Right ventricle myocardium inferior (tissue), 1 donor: ENCODE measurements at places on chromosomes 11 and 22. TPM values are rescaled to one million over a fixed set of nuclear protein-coding genes. Genes with fewer than 3 reads are reported as not detected.

SCO2 gene
- not detected for total RNA-seq

- peak; percentile 76 for DNase-seq
These were observed at the start of gene TUBA8 for GRCh38 chr22:18110194-18110953. Gene TUBA8, plus strand, starts transcription at chr22:18110809. Its CDS starts 57 bp downstream, at chr22:18110866.

RFPL3 gene
- not detected for total RNA-seq

DNA sequence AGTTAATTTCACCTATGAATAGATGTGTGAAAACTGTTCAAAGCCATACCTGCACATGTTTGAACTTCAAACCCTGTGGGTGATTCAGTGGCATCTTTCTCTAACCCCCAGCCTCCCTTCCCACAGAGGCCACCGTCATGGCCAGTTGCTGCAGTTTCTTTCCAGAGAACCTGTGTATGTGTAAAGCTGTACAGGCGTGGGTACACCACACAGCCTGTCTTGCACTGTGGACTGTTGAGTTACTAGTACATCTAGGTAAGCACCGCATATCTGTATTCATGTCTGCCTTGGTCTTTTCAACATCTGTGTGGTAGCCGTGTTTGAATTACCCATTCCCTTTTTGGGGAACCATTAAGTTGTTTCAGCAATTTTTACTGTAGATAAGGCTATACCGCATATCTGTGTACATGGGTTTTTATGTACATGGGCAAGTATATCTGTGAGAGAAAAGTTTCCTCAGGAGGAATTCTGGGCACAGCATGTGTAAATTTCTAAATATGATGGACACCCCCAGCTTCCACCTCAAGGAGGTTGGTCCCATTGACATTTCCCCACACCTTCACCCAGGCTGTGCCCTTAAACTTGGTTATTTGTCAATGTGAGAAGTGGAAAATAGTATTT, 13.9 kb downstream of the NEAT1 start:
- DNase-seq: no peak

- no peak for DNase-seq
These were observed 123.4 kb upstream of the ARHGAP42 start for GRCh38 chr11:100563541-100564280.

DNA sequence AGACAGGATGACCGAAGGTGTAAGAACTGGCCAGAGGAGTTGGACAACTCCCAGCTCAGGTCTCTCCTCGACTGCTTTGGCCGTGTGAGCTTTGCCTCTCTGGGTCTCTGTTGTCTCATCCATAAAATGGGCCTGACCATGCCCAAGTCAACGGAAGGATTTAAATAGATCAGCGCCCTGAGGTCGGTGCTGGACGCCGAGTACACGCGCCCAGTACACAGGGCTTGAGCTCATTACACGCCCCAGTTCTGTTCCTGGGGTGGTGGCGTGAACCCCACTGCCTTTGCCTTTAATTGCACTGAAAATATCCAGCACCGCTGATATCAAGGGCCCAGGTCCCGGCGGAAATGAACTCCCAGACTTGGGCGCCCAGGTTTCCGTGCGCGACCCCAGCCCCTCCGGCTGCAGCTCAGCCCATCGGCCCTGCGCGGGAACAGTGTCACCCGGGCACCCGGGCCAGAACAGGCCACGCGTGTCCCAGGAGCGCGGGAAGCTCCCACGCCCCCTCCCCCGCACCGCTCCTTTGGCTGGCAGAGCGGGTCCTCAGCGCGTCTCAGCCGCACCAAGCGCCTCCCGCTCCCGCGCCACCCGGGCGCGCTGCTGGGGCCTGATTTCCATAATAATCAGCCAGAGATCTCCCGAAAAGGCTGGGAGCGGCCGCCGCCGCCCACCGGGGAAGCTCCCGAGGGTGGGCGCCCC, 42.2 kb downstream of the CYTH4 start:
- peak; percentile 27 for DNase-seq

GRCh38 chr11:12278766-12279671, 98.4 kb upstream of the PARVA start:
- no peak for DNase-seq

GRCh38 chr22:38124236-38124974, 13.9 kb upstream of the BAIAP2L2 start:
- no peak for DNase-seq

DNA sequence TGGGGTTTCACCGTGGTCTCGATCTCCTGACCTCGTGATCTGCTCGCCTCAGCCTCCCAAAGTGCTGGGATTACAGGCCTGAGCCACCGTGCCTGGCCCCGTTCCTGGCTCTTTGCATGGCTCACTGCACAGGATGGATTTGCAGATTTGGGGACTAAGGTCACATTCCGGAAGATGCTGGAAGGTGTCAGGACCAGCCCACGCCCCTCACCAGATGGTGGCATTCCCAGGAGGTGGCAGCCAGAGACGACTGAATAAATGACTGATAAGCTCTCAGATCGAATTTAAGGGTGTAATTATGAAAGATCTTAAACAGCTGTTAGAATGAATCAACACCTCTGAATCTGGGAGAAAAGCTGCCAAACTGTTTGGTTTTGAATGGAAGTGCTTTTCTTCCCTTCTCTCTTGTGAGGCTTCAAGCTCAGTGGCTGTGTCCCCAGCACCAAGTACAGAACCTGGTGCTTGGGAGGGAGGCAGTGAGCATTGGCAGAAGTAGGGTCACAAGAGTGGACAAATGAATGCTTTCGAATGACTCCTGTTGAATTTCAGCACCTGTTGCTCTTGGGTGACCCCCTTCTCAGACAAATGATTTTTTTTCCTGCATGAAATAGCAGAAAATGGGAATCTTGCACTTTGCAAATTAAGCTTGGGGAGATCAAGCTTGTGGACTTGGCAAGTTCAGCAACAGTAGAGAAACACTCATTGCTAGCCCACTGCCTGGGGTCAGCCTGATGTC, 69.6 kb downstream of the KIAA1671 start:
- DNase-seq: no peak

DNA sequence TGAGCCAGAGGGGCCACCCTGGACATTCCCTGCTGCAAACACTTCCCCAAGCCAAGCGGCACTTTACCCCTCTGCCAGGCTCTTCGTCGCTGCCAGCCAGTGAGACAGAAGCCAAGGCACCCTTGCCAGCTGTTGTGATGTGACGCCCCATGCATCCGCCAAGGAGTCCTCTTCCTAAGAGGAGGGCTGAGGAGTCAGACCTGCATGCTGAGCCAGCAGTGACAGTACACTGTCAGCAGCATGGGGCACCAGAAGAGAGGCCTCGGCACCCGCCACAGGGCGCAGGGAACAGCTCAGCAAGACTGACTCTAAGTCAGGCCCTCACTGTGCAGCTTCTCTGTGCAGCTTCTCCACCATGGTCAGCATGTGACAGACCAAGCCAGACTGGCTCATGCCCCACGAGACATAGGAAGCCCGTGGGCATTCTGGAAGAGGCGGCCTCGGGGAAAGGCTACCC, 26.4 kb downstream of the VPS37C start:
- peak; percentile 74 for DNase-seq

GRCh38 chr11:8577791-8578581, 16.0 kb downstream of the STK33 start:
- no peak for DNase-seq

KCNE3 gene
- 2.9 TPM for total RNA-seq

- DNase-seq: no peak
These were observed 5.9 kb downstream of the TP53AIP1 start for GRCh38 chr11:128936606-128937251.

DNA sequence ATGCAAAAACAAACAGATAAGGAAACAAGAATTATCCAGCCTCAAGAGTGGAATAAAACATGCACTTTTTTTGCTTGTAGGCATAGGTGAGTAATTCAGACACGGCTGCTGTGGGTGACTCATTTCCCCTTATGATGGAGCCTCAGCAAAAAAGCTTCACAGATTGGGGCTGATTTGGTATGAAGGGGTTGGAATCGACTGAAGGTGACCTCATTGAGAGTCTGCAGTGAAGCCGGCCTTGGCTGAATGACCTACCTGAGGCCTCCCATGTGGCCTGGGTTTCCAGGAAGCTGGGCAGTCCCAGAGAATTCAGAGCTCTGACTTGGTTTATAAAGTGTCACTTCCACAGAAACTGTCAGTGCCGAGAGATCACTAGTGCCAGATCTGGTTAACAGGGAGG, 34.2 kb upstream of the VPREB1 start:
- DNase-seq: no peak

TMEM45B gene
- total RNA-seq: not detected

CARD18 gene
- total RNA-seq: 0.89 TPM
